Stimulated activated CD4-positive, alpha-beta T cell treated with anti-CD3 and anti-CD28 coated beads, Interleukin-1b, Interleukin-23, amount 100 ng/mL, for 1 hour (primary cell): ENCODE measurements at places on chromosomes 3 and 15.

DNA sequence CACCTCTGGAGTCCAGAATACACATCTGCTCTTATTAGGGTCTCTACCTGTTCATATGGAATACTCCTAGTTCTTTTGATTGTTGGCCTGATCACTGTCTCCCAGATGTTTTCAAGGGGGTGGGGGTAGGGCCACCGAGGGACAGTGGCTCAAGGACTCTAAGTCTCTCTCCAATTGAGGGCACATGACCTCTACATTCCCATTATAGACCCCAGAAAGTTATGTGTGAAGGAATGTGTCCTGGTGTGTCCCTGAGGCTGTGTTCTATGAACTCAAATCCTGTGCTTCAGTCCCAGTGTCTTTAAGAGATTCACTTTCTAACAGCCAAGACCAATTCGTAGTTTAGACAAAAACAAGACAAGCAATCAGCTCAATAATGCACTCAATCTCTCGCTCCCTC, 357.4 kb downstream of the ERC2 start:
- DNase-seq, result no peak

- no peak for DNase-seq
Measured at GRCh38 chr3:29236146-29236840, 44.6 kb upstream of the RBMS3 start.

GRCh38 chr3:128609294-128609693, 41.3 kb downstream of the RPN1 start:
- DNase-seq, result no peak

DNA sequence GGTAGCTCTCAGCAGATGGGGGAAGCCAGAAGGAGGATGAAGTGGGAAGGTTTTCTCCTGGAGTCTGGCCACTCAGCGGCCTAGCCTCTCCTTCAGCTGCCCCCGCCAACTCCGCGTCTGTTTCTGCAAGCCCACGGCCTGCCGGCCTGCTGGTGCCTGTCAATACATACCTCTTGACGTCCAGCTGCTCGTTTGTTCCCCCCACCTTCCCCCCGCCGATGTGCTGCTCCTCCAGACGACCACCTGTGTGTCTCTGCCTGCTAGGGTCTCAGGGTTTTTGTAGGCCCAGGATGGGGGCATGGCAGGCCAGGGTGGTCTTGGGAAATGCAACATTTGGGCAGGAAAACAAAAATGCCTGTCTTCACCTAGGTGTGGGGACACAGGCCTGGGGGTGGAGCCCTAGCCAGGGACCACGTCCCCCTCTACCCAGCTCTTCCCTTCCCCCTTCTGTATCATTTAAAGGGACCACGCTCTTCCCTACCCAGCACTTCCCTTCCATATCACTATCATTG, 137.8 kb downstream of the ALCAM start:
- DNase-seq, result no peak

- DNase-seq, result no peak
Measured at GRCh38 chr15:99238849-99239248, 10.5 kb downstream of the TTC23 start.

DNA sequence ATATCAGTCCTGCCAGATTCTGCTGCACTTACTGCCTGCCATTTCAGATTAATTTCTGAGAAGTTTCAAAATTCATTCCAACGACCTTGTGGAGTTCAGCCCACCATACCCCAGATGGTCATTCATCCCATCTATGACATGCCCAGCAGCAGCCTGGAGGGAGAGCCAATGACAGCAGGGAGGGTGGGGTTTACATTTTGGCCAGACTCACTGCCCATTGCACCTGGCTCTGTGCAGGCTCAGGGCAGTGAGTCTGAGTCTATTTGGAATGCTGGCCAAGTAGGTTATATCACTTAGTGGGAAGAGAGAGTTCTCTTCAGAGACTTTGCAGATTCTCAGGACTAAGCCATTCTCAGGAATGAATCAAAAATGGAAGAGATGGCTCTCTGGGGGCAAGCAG, 21.5 kb downstream of the SRPRB start:
- no peak for DNase-seq

DNA sequence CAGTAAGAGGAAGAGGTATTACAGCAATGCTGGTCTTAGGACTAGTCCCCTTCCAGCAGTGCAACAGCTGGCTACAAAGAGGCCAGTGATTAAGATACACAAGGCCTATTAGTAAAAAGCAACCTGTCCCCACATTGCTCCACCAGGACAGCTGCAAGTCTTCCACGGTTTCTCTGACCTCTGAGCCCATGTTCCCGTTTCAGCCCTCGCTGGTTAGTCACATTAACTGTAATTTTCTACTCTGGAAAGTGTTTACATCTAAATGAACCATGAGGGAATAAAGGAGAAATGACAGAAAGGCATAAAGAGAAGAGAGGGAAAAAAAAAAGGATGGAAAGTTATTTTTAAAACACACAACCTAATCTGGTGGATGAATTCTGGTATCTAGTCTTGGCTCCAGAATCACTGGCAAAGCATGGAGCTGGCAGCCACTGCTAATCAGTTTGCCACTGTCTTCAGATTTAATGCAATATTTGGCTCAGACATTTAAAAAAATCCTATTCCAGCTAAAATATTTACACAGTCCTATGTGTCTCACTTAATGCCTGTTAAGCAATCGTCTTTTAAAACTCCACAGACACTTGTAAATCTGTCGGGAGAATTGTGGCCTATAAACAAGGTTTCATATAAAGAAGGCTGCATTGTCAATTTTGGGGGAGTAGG, 154.9 kb downstream of the GREM1 start:
- DNase-seq, result no peak

- no peak for DNase-seq
Measured at GRCh38 chr15:73051391-73051806, 864 bp upstream of the NEO1 start.

GRCh38 chr3:17009826-17010225, 125.1 kb downstream of the PLCL2 start:
- DNase-seq, result no peak

DNA sequence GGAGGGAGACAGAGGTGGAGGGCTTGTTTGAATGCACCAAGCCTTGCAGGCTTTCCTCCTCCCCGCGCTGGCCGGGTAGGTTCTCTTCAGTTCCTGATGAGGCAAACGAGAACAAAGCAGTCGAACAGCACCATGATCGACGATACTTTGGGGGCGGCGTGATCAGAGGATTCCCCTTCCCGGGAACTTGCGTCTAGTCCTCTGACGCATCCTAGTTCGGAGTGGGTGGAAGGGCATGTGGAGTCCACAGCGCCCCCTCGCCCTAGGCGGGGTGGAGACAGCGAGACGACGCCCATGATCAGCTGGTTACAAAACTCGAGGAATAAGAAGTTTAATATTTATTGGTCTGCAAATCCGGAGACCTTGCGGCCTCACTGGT, 452 bp upstream of the SV2B start:
- no peak for DNase-seq

- no peak for DNase-seq
Measured at GRCh38 chr15:45586125-45586524, 1.1 kb upstream of the BLOC1S6 start.

DNA sequence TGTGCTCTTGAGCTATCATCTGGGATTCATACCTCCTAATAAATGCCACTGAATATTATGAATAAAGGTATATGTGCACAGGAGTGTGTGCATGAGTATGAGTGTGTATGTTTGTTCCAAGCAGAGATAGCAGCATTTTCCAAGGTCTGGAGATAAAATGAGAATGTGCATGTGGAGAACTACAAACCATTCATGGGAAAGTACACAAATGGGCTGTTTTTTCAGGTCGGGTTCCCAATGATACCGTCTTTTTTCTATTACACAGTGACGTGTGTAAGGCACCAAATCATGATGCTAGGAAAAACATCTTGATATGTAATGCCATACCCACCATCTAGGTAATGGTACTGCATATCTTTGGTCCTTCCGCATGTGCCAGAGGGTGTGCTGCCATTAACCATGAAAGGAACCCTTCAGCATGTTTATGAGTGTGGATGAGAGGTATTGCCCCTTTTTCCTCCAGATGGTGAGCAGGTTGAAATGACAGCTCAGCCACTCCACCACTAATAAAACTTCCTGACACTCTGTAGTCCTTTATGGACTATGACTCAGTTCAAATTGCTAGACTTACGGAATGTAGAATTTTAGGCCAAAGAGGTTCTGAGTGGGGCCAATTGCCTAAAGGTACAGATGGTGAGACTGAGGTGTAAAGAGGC, 36.4 kb upstream of the COPB2 start:
- DNase-seq, result no peak

GRCh38 chr3:147139341-147139740, 267.0 kb downstream of the ZIC4 start:
- no peak for DNase-seq

GRCh38 chr3:105997800-105998526, 129.2 kb upstream of the CBLB start:
- no peak for DNase-seq

- no peak for DNase-seq
Measured at GRCh38 chr3:112671930-112672715, 31.2 kb upstream of the CCDC80 start.

- no peak for DNase-seq
Measured at GRCh38 chr3:8413337-8413926, 88.2 kb upstream of the LMCD1 start.

DNA sequence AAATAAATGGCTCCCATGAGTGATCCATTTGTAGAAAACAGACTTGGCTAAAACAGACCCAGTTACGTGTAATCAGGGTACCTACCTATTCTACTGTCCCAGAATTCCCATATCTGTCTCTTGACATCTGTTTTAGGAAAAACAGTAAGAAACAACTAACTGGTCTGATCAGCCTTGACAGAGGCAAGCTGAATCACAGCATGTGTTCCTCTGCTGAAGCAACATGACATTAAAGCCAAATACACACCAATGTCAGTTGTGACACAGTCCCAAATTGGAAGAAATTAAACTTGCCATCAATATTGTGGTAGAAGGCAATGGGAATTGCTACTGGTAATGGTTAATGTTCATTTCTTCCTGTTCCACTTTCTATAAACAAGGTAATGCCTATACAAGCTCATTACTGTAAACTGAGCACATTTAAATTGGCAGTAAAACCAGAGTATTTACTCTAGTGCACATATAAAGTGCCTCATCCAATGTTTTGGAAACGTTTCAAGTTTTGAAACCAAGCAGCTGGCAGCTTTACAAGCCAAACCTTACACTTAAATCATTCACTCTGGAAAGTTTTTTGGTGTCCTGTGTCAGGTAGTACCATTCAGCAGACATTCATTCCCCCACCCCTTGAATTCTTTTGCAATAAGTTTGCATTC, 27.0 kb downstream of the ALDH1A2 start:
- DNase-seq, result no peak

GRCh38 chr15:48702569-48703236, 57.2 kb upstream of the FBN1 start:
- DNase-seq, result no peak

GRCh38 chr3:61233746-61234145, 17.5 kb downstream of the FHIT start:
- no peak for DNase-seq

DNA sequence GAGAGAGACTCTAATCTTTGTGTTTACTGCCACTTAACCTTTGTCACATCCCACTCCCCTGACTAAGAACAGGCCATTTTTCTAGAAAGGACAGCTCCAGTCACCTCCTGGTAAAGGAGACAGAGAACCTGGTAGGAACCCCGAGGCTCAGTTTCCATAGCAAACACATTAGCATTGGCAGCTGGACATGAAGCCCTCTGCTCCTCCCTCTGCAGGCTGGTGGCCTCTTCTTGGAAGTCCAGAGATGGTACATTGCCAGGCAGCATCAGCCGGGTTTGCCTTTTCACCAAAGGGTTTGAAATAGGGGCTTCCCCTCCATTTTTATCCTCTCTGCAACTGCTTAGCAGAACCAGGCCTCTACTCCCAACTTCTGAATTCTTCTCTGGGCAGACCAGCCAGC, 213.4 kb upstream of the SEMA6D start:
- DNase-seq, result no peak

GRCh38 chr3:16064642-16065414, 109.7 kb upstream of the GALNT15 start:
- DNase-seq, result no peak

- no peak for DNase-seq
Measured at GRCh38 chr3:171282041-171282440, 178.2 kb downstream of the TNIK start.

DNA sequence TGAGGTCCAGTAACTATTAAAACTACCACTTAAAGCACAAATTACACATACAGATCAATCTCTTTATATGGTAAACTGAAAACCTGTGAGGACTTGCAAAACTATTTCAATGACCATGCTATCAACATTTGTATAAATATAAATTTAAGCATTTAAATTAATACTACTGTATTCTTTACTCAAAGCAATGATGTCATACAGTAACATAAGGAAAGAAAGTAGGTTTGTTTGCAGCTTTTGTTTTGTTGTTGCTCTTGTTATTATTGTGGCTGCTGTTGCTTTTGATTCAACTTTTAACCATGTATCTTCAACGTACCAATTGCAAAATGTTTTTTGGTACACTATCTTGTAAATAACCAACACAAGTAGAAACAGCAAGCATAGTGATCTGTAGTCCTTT, 22.0 kb downstream of the CBLB start:
- DNase-seq, result no peak

GRCh38 chr3:196662033-196662432, 22.5 kb downstream of the NRROS start:
- no peak for DNase-seq

DNA sequence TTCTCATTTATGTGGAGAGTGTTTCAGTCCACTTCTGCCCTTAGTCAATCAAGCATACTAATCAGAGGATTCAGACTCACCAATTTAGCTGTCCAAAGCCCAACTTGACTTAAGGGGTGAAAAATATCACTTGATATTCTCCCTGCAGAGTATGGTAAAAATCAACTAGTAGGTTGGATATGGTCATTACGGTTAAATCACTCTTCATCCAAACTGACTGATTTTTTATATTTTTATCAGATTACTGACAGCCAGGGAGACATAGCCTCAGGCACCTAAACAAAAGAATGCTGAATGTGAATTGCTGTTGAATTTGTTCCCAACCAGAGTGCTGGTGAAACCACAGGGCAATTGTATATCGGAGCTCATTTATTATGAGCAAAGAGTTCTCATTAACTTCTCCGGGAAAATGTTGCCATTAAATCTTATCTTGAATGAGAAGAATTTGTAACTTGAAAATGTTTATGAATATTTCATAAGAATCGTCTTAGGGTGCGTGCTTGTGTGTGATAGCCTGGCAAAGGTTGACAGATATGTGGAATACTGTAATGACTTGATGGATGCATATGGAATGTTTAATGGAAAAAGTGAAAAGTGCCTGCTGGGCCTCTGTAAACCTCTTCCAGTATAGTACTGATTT, 411.2 kb downstream of the NAALADL2 start:
- no peak for DNase-seq

DNA sequence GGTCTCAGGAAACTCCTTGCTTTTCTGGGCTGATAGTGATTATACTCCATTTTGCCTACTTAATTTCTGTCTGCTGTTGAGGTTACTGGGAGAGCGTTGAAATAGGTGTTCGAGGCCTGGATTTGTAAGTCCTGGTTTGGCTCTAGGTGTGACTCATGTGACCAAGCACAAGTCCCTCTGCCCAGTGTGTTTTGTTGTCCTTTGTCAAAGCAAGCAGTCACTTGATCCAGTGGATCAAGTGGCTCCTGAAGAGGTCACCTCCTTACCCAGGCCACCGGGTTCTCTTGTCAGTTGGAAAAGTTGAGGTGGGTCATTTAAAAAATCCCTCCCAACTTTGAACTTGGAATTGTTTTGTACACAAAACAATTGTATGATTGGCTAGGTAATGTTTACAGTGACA, 70.0 kb downstream of the LPP start:
- no peak for DNase-seq

- no peak for DNase-seq
Measured at GRCh38 chr15:64503640-64504039, 43.3 kb downstream of the ZNF609 start.
